Activated CD4-positive, alpha-beta T cell treated with anti-CD3 and anti-CD28 coated beads, Interleukin-2, amount 50 U/mL, for 24 hours (primary cell): ENCODE measurements at places on chromosomes 7 and 10.

GRCh38 chr7:35995334-35995733, 157.7 kb upstream of the EEPD1 start:
- no peak for DNase-seq

DNA sequence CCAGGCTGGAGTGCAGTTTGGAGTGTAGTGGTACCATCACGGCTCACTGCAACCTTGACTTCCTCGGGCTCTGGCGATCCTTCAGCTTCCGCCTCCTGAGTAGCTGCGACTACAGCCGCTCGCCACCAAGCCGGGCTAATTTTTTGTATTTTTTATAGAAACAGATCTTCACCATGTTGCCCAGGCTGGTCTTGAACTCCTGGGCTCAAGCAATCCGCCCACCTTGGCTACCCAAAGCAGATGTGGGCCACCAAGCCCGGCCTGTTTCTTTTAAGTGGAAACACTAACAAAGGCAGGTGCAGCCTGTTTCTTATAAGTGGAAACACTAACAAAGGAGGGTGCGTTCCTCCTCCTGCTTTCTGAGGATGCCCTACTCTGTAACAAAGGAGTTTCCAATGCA, 18.2 kb downstream of the PRF1 start:
- DNase-seq: no peak

DNA sequence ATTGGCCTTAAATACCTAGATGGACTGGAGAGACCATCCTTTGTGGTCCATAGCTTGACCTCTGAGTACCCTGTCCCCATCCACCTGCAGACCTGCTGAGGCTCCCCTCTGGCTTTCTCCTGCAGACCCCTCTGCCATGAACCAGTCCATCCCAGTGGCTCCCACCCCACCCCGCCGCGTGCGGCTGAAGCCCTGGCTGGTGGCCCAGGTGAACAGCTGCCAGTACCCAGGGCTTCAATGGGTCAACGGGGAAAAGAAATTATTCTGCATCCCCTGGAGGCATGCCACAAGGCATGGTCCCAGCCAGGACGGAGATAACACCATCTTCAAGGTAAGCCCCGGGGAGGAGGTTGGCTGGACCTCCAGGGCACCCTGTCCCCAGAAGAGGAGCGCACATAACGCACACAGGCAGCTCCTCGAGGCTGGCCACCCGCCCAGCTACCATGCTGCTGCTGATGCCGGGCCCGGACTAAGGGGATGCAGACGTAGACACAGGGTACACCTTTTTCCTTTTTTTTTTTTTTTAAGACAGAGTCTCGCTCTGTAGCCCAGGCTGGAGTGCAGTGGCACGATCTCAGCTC, 4.3 kb downstream of the IRF5 start:
- DNase-seq: no peak

DNA sequence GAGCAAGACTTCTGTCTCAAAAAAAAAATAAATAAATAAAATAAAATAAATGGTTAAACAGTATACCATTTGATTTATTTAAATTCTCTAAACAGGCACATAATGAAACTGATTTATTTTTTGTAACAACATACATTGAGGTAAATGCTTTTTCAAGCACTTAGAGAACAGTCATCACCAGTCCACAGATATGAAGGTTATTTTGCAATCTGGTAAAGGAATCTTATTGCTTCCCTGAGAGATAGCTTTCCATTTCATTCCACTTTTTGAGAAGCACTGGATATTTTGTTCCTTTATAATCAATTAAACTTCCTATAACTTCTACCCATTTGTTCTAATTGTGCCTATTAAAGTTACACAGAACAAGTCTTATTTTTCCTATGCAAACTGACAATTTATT, 5.2 kb downstream of the CEP55 start:
- no peak for DNase-seq

- DNase-seq: no peak
These were observed 24.8 kb upstream of the UNC5B start for GRCh38 chr10:71187600-71187999.

- DNase-seq: no peak
These were observed 75.2 kb upstream of the NPVF start for GRCh38 chr7:25303281-25304181.

DNA sequence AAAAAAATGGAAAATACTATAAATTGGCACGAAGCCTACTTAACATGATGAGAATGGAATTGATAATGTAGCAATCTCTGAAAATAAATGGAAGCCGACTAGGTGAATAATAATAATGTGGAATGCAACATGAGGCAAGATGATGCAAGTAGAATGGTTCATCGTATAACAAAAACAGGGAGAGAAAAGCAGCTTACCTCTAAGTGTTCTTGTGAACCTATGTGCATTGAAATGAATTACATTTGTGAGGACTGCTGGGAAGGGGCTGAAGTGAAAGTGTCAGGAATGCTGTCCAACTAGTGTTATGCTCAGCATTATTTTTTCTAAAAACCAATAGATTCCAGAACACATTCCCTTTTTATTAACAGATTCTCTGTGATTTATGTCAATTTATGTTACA, 440.6 kb upstream of the LRRN3 start:
- DNase-seq: no peak

- no peak for DNase-seq
These were observed 44.8 kb upstream of the EGR2 start for GRCh38 chr10:62860946-62861345.

GRCh38 chr10:85187047-85187446, 858.7 kb downstream of the CCSER2 start:
- DNase-seq: no peak

DNA sequence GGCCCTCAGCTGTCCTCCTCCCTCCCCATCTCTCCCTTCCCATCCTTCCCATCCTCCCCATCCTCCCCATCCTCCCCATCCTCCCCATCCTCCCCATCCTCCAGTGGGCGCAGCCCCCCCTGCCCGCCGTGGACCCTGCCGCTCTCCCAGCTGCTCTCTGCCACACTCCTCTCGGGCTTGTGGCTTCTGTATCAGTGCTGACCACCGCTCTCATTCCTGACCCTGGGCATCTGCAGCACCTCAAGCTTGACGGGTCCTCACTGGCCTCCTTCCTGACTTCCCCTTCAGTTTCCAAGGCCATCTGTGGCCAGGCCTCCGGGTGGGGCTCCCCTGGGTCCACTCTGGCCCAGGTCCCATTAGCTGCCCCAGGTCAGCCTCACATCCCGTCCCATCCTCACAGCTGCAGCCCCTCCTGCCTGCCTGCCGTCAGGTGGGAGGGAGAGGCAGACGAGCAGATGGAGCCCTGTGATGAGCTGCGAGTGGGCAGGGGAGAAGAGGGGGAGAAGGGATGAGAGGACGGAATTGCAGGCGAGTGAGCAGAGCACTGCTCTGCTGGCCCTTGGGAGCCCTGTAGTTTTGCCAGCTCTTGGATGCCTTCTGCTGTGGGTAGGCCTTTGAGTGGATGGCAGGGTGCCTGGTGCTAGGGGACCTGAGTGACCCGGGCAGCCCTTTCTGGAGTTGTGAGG, 35.7 kb downstream of the LHPP start:
- DNase-seq: no peak

DNA sequence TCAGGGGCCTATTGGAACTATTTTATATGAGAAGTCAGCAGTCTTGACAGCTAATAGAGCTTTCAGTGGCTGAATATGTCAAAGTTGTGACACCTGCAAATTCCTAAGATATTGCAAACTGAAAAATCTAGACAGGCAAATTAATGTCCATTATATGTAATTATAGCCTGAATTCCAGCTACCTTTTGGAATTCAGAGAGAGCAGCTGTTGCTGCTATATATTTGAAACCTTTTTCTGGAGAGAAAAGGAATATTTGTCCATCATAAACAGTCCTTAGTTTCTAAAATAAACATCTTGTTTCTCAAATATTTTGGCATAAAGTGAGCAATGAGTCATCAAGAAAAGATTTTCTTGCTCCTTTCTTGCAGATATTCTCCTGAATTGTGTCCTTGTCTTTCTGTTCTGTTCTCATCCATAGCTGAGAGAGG, 408.9 kb upstream of the SEMA3D start:
- DNase-seq: no peak

- no peak for DNase-seq
These were observed 1.9 kb downstream of the INA start for GRCh38 chr10:103278862-103279298.

DNA sequence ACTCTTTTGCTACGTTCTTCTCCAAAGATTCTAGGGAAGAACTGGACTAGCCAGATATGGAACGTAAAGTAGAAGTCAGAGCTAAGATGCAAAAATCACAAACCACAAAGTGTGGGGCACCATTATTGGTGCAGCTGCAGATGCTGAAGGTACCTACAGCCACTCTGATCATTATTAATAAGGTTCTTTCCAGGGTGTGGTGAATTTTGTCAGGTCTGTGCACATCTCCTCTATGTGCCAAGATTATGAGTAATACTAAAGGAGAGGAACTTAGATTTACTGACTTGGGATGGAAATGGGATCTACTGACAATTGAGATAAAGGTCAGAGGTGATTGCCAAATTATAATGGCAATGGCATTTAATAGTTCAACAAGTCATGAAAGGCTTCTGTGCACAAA, 148.2 kb downstream of the RAPGEF5 start:
- DNase-seq: no peak

- no peak for DNase-seq
These were observed 180.8 kb downstream of the JAZF1 start for GRCh38 chr7:27999829-28000228.

- no peak for DNase-seq
These were observed 103.8 kb downstream of the SORBS1 start for GRCh38 chr10:95457319-95457886.

DNA sequence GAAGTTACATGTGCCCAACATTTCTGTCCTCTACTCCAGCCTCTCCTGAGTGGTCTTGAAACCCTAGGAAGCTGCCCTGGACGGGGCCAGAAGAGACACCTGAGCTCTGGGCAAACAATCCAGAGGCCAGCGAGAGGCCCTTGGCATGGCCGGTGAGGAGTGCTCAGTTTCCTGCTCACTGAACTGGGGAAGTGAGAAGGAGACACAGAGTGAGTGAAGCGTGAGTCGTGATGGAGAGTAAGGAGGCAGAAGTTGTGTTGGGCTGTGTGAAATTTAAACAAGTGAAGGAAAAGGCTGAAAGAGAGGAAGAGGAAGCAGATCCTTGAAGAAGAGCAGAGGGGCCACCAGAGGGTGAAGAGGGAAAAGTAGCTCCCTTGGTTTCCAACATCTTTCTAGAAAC, 73.2 kb downstream of the WNT2 start:
- no peak for DNase-seq

DNA sequence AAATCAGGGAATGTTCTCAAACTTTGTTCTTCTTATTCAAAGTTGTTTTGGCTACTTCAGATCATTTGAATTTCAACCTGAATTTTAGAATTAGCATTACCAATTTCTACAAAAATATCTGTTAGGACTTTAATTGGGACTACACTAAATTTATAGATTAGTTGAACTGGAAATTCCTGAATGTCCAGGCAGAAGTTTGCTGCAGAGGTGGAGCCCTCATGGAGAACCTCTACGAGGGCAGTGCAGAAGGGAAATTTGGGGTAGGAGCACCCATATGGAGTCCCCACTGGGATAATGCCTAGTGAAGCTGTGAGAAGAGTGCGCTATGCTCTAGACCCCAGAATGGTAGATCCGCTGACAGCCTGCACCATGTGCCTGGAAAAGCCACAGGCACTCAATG, 22.8 kb upstream of the AGMO start:
- no peak for DNase-seq

- no peak for DNase-seq
These were observed 115.5 kb upstream of the DIP2C start for GRCh38 chr10:804787-805619.

- no peak for DNase-seq
These were observed 25.2 kb upstream of the DMTF1 start for GRCh38 chr7:87127019-87127418.

- DNase-seq: no peak
These were observed 24.8 kb downstream of the LEP start for GRCh38 chr7:128265906-128266300.

- DNase-seq: no peak
These were observed 5.3 kb downstream of the ZNF488 start for GRCh38 chr10:47378606-47379444.

DNA sequence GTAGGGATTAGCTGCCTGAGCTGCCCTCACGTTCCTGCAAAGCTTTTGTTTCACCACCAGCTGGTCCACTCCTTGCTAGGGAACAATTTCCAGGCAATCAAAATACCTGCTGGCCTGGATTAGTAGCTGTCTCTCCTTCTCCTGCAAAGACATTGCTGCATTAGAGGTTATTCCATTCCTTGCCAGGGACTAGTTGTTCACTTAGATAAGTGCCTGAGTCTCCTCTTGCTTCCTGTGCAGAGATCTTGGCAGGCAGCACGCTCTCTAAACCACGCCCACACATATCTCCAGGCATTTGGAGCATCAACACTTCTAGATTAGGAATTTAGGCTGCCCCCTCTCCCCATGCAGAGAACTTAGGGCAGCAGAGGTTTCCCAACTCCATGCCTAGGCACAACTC, 150.4 kb upstream of the SMIM30 start:
- no peak for DNase-seq

- DNase-seq: no peak
These were observed 652 bp upstream of the PODXL start for GRCh38 chr7:131556909-131557651.

GRCh38 chr7:137343281-137343841, at the start of gene PTN:
TSS of gene PTN (minus strand) at chr7:137343733. CDS start at chr7:137254973, 88,760 bp downstream.
- no peak for DNase-seq

DNA sequence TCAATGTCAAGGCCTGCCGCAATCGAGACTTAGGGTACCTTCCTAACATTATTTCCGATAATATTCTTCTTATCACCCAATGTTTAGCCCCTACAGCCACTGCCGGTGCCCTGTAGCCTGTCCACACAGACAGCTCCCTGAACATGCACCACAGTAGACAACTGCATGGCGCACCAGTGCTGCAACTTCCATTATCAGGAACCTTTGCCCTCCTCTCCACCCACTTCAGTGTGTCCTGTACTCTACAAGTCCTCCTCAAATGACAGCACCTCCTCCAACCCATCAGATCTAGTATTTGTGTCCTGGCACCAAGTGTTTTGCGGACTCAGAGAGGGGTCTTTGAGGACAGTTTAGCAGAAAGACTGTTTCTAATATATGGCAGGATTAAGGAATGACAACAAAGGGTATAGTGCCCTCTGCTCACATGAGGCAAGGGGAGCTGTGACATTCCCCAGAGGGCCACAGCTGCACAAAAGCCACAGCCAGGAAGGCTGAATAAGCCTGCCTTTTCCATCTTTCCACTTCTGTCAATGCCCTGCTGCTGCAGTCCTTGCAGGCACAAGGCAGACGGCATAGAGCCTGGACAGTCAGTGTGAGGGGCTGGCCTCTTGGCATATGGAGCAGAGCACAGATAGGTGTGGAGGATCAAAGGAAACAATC, 335.4 kb downstream of the PARD3 start:
- DNase-seq: no peak

GRCh38 chr7:17663061-17663675, 277.1 kb downstream of the SNX13 start:
- no peak for DNase-seq

- no peak for DNase-seq
These were observed 414.0 kb upstream of the ANKRD30A start for GRCh38 chr10:36711361-36711760.
